Esophagus squamous epithelium (tissue), 5 donors: ENCODE measurements at places on chromosomes 5 and 9. TPM values are rescaled to one million over a fixed set of nuclear protein-coding genes. Genes with fewer than 3 reads are reported as not detected.

RRAGA gene
- 42.8 TPM for total RNA-seq

GRCh38 chr5:55096861-55097260, 5.6 kb upstream of the GZMA start:
- DNase-seq, result no peak

- DNase-seq, result no peak
These were observed at the start of gene UAP1L1 for GRCh38 chr9:137077010-137077747. Gene UAP1L1, plus strand, starts transcription at chr9:137077517. Its CDS starts 16 bp downstream, at chr9:137077533.

- no peak for DNase-seq
These were observed 272.9 kb downstream of the PDE4D start for GRCh38 chr5:59620535-59621212.

DNA sequence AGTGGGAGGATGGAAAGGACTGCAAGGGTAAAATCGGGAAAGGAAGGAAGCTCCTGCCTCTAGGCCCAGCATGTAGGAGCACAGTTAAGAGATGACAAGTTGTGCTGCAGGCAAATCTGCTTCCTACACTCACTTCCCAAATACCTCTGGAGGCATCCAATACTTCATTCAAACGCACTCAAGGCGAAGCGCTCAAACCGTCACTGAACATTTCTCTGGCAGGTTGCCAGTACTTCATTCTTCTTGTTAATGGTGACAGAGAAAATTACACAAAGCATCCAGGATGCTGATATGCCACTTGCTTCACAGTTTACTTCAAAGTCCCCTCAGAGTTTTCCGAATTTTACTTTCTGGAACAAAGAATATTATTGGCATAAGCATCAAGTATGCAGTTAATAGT, 59.8 kb downstream of the NREP start:
- DNase-seq, result no peak

- no peak for DNase-seq
These were observed 20.5 kb downstream of the ELP1 start for GRCh38 chr9:108913391-108913790.
